Left lobe of liver (tissue), 2 donors: ENCODE measurements at places on chromosomes 13 and 19. TPM values are rescaled to one million over a fixed set of nuclear protein-coding genes. Genes with fewer than 3 reads are reported as not detected.
A peak's percentile ranks its signal among the peaks of the same experiment; 100 is the strongest.

- DNase-seq, result no peak
Measured at GRCh38 chr19:58400316-58400915, 5.0 kb downstream of the RNF225 start.

DNA sequence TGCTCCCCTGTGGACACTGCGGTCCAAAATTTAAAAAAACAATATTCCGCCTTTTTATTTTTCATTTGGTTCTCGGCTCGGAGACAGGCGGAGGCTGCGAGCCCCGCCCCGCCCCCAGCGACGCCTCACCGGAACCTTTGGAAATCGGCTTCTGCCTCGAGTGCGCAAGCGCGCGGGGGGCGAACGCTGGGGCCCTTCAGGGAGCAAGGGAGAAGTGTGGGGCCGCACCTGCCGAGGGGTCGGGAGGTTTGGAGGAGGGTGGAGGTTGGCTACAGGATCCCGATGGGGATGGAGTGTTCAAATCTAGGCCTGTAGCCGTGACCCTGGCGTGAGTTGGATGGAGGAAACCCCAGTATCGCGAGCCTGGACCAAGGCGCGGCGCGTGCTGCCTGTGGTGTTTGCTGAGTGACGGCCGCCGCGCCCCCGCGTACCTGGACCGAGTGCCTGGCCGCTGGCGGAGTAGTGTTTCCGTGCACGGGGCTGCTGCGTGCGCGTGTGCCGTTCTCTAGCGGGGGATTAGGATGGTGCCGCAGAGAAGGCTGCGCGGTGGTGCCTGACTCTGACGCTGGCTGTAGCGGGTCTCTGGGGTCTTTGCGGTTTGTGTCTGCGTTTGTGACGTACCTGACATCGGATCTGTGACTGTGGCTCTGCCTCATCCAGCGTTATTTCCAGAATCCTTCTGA is 565 bp upstream of the ZFP30 start:
- peak; percentile 88 for DNase-seq

- no peak for DNase-seq
Measured at GRCh38 chr13:104571161-104571892, 1505.1 kb upstream of the SLC10A2 start.

GRCh38 chr13:24652359-24652758 is 27.8 kb upstream of the ATP12A start:
- no peak for DNase-seq

GRCh38 chr13:26198116-26198515 is 24.0 kb downstream of the RNF6 start:
- no peak for DNase-seq

DNA sequence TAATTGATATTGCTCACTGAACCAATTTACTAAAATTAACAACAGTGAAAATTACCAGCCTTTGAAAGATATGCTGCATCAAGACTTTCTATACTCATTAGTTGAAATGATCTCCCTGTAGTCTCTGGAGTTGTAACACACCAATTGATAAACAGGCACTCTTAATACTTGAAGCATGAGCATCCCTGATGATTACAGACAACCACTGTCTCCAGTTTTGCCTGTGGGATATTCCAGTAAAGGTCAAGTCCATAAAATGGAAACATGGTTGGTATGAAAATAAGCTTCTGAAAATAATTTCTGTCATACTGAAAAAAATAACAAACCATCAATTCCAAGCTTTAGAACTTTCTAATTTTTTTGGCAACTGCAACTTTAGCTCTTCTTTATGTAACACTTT is 405.8 kb downstream of the SPRY2 start:
- DNase-seq, result no peak

GRCh38 chr19:35696835-35697234 is 7.5 kb upstream of the ZBTB32 start:
- DNase-seq, result no peak

The CCL25 gene
- total RNA-seq, result 0.30 TPM

DNA sequence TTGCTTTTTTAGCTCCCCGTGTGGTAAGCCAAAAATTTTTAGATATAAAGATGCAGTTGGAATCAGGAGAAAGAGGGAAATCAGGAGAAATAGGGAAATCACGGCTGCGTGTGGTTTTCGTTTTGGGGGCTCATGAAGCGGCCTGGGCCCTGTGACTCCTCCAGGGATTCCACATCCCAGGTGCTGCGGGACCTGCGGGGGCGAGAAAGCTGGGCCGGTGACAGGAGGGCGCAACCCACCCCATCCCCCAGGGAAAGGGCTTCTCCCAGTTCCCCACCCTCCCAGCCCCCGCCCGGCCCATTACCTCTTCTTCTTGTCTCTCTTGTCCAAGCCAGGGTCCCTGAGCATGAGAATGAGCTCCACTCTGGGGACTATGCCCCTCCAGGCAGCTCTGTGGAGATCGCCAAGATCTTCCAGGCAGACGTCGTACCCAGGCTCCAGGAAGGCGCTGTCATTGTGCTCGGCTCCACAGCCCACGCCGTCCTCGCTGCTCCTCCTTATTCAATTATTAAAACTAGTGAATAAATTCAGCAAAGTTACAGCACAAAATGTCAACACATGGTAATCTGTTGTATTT is 111.0 kb downstream of the MRPL57 start:
- DNase-seq, result no peak

GRCh38 chr19:1261798-1262622 is 7.1 kb upstream of the CIRBP start:
- peak; percentile 98 for DNase-seq

GRCh38 chr13:113322043-113322461 is 25.0 kb downstream of the LAMP1 start:
- DNase-seq, result no peak
